Vagina (tissue), 2 donors: ENCODE measurements at places on chromosomes 5 and 9.

DNA sequence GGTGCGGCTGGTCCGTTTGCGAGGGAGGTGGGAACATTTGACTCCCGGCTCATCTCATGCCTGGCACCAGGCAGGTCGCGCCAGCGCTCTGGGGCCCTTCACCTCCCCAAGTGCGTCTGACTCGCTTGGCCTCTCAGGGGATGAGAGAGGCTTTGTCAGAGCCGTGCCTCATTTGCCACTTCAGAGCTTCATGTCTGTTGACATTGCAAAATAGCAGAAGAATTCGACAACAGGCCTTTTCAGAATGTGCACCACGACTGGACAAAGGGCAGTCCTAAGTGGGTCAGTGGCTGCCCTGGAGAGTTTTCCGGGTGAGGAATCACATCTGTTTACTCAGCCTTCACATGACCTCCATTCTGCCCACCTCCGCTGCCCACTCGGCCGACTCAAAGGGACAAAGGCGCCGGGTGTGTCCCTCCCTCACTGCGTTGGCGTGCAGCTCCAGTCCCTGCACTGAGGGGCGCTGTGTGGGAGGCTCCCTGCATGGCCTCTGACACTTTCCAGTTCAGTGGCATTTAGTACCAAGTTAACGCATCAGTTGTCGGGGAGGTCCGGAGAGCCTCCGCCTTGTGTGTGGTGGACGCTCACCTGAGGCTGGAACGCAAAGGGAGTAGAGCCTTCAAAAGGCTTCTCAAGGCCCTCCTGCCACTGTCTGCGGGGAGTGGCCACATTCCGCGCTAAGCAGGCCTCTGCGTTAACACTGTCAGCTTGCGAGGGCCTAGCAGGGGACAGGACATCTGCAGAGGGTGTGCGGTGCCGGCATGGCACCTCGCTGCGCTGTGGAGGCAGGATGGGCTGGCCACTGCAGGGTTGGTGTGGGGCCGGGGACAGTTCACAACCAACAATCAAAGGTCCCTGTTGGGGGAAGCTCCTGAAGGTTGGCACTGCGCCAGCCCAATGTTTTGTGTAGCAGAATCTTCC lies 171.5 kb downstream of the NXNL2 start:
- no peaks in the 10 kb centered on the region for H3K36me3 ChIP-seq
- no peak for DNase-seq
- no peaks in the 10 kb centered on the region for H3K4me1 ChIP-seq
- no peak overlapping the region for H3K27ac ChIP-seq
- H3K27me3 ChIP-seq, result no peaks in the 10 kb centered on the region

DNA sequence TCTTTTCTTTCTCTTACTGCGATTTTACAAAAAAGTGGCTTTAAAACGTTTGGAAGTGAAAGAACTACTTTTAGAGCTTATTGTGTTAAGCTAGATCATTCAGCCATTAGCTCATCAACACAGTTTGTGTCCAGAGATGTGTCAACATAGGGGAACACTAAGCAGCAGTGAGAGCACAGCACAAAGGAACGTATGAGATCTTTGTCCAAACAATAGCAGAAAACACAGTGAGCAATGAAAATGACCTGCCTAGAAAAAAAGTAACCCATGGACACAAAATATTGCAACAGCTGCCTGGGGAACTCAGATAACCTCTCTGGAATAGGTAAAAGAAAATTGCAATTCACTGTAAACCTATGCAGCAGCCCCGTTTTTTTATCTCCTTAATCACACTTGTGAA lies 372.5 kb downstream of the ARHGEF28 start:
- DNase-seq, result no peak
- no peaks in the 10 kb centered on the region for H3K36me3 ChIP-seq
- no peaks in the 10 kb centered on the region for H3K4me1 ChIP-seq
- H3K27me3 ChIP-seq, result no peaks in the 10 kb centered on the region

- H3K27me3 ChIP-seq, result no peaks in the 10 kb centered on the region
- H3K4me1 ChIP-seq, result no peaks in the 10 kb centered on the region
- no peaks in the 10 kb centered on the region for H3K36me3 ChIP-seq
- H3K27ac ChIP-seq, result no peak overlapping the region
- DNase-seq, result no peak
These were observed 82.9 kb downstream of the JAKMIP2 start for GRCh38 chr5:147699496-147700088.

DNA sequence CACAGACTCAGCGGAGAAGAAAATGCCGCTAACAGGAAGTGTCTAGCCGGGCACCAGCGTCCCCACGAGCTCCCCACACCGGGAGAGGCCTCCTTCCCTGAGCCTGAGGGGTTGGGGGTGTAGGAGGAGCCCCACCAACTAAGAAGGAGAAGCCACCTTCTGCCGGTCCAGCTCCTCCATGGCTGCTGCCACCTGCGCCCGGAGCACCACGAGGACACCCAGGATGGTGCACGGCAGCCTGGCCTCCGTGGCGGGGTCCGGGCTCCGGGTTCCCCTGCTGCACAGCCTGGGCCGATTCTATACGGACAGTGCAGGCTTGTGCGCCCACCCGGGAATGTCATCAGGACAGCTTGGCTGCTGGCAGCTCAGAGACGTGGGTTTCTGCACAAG lies 297 bp downstream of the LCN8 start:
- H3K36me3 ChIP-seq, result no peaks in the 10 kb centered on the region
- no peak overlapping the region for H3K27ac ChIP-seq
- no peak overlapping the region for H3K4me3 ChIP-seq

- H3K4me1 ChIP-seq, result no peaks in the 10 kb centered on the region
- no peak overlapping the region for H3K27ac ChIP-seq
- no peak for DNase-seq
These were observed 128.6 kb downstream of the MYO10 start for GRCh38 chr5:16807547-16807864.

GRCh38 chr9:99385814-99386279 lies 163.8 kb downstream of the SEC61B start:
- H3K4me3 ChIP-seq, result no peak overlapping the region
- H3K27me3 ChIP-seq, result no peaks in the 10 kb centered on the region
- no peaks in the 10 kb centered on the region for H3K36me3 ChIP-seq
- H3K27ac ChIP-seq, result peak overlapping the region; percentile 71
- DNase-seq, result no peak

- DNase-seq, result no peak
- no peaks in the 10 kb centered on the region for H3K36me3 ChIP-seq
- H3K4me3 ChIP-seq, result no peak overlapping the region
- peaks cover 8% of the 10 kb centered on the region for H3K4me1 ChIP-seq
- no peak overlapping the region for H3K27ac ChIP-seq
These were observed 10.4 kb downstream of the CCDC127 start for GRCh38 chr5:207599-207998.

GRCh38 chr9:113428062-113428615 lies 17.6 kb downstream of the C9orf43 start:
- H3K36me3 ChIP-seq, result no peaks in the 10 kb centered on the region
- no peak overlapping the region for H3K4me3 ChIP-seq
- no peaks in the 10 kb centered on the region for H3K27me3 ChIP-seq
- no peaks in the 10 kb centered on the region for H3K4me1 ChIP-seq
- H3K27ac ChIP-seq, result peak overlapping the region; percentile 64

- H3K27ac ChIP-seq, result no peak overlapping the region
- H3K36me3 ChIP-seq, result no peaks in the 10 kb centered on the region
These were observed 439.0 kb downstream of the ENC1 start for GRCh38 chr5:74201334-74202081.

DNA sequence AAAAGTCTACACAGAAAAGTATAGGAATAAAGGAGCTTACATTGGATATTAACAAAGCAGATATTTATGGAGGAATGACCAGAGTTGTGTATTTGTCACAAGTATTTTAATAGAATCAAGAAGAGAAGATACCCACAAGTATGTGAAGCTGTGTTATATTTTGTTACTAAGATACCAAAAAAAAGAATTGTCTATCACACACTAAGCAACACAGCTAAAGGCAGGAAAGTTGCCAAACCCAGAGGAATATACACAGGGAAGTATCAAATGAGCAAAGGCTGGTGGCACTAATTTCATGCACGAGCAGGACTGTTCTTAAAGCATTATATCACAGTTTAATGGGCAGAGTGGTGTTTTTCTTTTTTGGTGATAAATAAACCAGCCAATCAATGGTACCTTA lies 30.9 kb upstream of the RAI14 start:
- no peaks in the 10 kb centered on the region for H3K27me3 ChIP-seq
- H3K4me1 ChIP-seq, result peaks cover 17% of the 10 kb centered on the region
- no peak for DNase-seq
- H3K4me3 ChIP-seq, result no peak overlapping the region

DNA sequence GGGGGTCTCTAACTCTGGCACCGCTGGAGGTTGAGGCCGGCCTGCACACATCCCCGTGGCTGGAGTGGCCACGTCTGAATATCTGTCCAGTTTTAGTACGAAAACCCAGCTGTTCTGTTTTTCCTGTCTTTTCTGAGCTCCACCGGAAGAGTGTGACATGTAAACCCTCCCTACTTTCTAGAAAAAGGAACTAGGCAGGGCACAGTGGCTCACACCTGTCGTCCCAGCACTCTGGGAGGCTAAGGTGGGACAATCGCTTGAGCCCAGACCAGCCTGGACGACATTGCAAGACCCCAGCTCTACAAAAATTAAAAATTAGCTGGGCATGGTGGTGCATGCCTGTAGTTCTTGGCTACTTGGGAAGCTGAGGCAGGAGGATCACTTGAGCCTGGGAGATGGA lies 8.2 kb upstream of the PHYKPL start:
- peaks cover 29% of the 10 kb centered on the region for H3K4me1 ChIP-seq
- no peak overlapping the region for H3K4me3 ChIP-seq
- H3K36me3 ChIP-seq, result no peaks in the 10 kb centered on the region
- no peak for DNase-seq
